ENCODE measurements at places on chromosomes 3 and 15. TPM values are rescaled to one million over a fixed set of nuclear protein-coding genes. Genes with fewer than 3 reads are reported as not detected.

Gene SLC24A5
- not detected for total RNA-seq

Gene PLSCR5
- total RNA-seq: not detected

GRCh38 chr3:18559331-18559842, 134.2 kb upstream of the SATB1 start:
- peak; percentile 4 for DNase-seq

Gene DPPA2
- 0.51 TPM for total RNA-seq

DNA sequence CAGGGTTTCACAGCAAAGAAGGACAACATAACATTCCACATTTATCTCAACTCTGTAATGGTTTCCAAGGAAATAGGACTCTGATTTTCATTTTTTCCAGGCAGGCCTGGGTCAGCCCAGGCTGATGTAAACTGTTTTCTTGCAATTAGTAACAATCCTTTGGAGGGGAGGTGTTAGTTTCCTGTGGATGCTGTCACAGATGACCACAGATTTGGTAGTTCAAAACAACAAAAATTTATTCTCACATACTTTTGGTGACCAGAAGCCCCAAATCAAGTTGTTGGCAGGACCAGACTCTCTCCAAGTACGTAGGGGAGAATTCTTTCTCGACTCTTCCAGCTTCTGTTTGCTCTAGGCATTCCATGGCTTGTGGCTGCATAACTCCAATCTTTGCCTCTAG, 88.0 kb downstream of the EDEM1 start:
- DNase-seq: no peak

- no peak for DNase-seq
These were observed 26.6 kb upstream of the ACAN start for GRCh38 chr15:88776646-88777045.
